ENCODE measurements at places on chromosomes 5 and 9.

- no peak for DNase-seq
These were observed 284.8 kb downstream of the CTNND2 start for GRCh38 chr5:11619339-11620024.

DNA sequence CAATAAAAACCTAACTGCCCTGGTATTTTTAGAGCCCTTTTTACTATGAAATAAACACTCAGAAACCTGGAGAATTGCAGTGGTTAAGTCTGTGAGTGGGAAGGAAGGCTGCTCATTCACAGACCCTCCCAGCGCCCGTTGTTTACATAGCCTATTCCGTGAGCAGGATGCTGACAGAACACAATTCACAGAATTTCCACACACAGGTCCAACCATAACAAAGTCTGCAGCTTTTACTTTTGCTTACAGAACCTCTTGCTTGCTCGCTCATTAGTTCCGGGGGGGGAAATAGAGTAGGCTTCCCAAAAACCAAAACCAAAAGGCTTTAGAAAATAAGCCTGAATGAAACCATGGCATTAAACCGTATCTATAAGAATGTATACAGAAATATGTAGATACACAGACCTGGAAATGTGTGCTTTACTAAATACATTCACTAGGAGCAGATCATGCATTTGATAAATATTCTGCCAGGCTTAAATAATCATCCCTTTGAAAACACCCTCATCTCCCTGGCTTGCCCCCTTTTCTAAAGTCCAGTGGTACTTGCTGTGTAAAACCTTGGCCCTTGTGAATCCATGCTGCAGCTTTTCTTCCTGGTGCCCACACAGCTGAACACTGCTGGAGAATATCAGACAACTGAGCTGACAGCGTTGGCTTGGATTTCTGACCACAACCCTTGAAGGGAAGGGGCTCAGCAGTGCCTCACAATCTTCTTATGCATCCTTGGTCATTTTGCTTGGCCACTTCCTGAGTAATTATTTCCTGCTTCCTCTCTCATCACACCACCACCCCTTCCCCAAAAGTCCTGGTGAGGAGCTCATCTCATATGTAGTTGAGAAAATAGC is 128.0 kb downstream of the FANCC start:
- DNase-seq = no peak

DNA sequence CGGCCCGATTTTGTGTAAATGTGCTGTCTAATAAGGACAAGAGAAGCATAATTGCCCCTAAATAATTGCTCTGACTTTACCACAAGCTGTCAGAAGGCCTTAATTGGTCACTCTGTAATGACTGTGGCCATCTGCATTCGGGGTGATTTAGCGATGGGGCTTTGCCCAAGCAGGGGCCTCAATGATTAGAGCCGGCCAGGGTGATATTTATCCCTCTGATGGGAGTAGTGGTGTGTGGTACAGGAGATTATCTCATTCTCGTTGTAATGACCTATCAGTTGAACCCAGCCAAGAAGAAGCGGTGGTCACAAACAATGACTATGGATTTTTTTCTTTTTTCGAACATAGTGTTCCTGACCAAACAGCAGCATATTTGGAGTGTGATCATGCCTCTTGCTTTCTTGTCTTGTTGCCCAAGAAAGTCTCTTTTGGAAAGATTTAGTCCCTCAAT is 72.0 kb upstream of the SAP30L start:
- no peak for DNase-seq

DNA sequence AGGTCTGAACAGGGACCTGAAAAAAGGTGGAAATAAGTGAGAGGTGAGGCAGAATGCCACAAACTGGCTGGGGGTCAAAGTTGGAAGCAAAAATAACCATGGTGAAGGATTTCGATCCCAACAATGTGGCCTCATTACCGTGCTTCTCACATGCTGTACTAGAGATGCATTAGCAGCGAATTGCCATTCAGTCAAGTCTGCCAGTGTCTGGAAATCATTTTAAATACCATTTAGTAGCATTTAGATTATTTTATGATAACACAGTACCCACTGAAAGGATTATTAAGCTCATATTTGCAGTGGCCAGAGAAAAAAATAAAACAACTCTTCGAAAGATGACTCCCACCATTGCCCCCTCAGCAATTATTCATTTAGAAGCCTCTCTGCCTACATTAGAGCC is 294.6 kb upstream of the SLC24A2 start:
- no peak for DNase-seq

- no peak for DNase-seq
These were observed 20.5 kb upstream of the JAK2 start for GRCh38 chr9:4964540-4964939.

GRCh38 chr5:103587185-103587748 is 24.7 kb upstream of the NUDT12 start:
- DNase-seq = no peak

DNA sequence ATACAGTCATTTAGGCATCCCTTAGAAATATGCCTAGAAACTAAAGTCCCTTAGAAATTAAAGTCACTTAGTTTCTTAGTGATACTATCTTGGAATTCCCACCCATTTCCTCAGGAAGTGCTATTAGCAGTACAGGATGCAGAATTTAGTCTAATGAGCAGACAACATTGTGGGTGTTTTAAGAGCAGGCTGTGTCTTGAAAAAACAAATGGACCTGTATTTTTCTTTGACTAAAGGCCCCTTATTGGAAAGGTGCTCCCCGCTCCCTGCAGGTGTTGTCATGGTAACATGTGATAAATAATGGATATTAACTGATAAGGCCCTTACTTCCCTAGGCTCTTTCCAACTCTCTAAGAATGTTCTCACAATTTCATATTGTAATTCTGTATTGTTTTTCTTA is 38.8 kb upstream of the STARD4 start:
- DNase-seq = no peak

- DNase-seq = no peak
These were observed 41.1 kb upstream of the TEX48 start for GRCh38 chr9:114722937-114723620.

DNA sequence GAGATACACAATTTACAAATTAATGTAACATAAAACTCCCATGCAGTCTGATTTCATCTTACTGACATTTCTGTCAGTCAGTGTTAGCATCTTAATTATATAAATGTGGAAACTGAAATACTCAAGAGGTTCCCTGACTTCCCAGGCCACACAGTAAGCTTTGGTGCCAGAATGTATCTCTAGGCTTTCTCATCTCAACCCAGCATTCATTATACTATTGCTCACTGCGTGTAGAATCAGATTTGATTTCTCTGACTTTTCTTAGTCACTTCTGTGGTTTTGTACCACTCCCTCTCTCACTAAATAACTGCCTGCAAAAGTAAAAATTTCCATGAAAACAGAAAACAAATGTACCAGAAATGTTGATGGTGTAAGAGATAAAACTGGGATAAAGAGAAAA is 31.7 kb upstream of the CDKN2B start:
- no peak for DNase-seq

DNA sequence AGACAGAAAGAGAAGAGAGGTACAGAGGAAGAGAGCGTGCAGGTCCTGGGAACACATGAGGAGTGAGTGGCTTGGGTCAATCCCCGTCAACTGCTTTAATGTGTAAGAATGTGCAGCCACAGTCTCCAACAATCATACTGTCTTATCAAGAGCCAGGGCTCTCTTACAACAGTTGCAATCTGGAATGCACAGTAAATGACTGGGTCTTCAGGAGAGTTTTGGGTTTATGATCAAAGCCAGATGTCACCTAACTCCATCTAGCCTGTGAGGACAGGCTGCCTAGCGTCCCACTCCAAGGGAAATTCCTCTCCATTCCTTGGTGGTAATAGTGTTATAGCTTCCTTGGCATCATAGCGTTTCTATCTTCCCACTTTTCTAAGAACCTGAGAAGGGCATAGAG is 75.0 kb upstream of the TRIO start:
- DNase-seq = no peak

GRCh38 chr5:139481580-139482049 is 943 bp downstream of the STING1 start:
- no peak for DNase-seq

DNA sequence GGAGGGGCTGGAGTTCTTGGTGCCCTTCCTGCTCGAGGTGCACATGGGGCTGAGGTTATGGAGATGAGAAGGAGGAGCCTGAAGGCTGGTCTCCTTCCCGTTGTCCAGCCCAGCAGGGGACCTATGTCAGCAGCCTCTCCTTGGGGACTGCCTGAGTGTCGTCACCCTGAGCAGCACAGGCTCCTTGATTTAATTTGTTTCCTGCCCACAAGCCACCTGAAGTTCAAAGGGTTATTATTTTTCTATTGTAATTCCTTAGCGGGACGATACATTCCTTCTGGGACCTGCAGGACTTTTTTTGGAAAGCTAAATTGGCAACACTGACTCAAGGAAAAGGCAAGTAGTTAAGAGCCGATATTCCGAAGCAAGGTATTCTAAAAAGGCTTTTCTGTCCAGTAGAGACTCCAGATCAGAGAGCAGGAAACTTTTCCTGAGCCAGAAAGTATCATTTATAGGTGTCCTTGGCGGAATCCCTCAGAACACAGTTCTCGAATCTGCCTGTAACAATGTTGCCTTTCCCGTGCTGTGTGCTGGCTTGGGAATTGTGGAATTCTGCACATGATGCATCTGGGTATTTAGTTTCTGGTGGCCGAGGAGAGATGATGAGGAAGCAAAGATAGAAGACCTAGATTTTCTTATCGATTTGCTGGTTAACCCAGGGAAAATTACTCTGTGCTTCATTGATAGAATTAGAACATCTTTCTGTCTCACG is 55.4 kb downstream of the ARHGAP26 start:
- DNase-seq = no peak

GRCh38 chr5:6446626-6447309 is 1.9 kb upstream of the UBE2QL1 start:
- no peak for DNase-seq

GRCh38 chr5:36939969-36940858 is 63.6 kb downstream of the NIPBL start:
- DNase-seq = no peak

- DNase-seq = no peak
These were observed 254.6 kb upstream of the SLC24A2 start for GRCh38 chr9:20043461-20043860.

DNA sequence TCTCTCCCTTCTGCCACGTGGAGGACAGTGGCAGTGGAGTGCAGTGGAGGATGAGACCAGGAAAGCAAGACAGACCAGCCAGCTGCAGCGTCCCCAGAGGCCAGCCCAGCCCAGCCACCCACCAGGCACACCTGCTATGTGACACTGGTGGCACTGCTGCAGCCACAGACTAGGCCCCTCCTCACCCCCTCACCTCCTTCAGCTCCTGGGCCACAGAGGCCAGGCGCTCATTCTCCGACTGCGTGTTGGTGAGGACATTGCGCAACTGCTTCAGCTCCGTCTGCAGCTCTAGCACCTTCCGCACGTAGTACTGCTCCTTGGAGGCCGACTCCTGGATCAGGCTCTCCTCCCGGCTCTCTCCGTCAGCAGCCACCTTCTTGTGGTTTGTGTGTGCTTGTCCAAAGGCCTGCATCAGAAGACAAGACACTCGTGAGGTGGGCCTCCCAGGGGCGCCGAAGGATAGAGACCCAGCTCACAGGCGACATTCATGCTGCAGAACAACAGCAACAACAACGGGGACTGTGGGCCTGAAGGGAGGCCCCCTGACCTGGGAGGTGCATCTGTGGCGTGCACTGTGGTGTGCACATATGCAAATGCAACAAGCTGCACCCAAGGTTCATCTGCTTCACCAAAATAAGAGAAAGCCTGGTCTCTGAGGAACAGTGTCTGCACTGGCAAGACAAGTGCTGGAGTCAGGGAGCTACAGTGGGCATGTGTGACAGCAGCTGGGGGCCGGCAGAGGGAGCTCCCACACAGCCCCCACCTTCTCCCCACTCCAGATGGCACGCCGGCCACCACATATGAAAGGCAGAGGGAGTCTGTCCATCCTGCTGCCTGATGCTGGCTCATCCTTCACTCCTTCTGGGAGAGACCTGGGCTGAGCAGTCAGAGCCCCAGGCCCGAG is 35.5 kb downstream of the BICD2 start:
- DNase-seq = no peak

DNA sequence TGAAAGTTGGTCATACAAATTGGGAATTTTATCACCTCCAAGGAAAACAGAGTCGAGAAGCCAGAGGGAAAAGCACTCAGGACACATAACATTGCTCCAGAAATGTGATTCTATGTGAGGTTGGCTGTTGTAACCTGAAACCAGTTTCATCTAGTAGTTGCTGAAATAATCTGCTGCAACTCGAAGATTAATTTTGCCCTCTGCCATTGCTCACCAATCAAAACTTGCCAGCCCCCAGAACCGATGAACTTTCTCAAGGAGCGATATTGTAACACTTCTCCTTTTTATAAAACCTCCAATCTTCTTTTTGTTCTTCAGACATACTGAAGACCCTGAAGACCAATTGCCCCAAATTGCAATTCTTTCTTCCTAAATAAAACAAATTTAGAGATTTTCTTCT is 31.1 kb downstream of the C5orf58 start:
- no peak for DNase-seq

- no peak for DNase-seq
These were observed 83.7 kb upstream of the BARHL1 start for GRCh38 chr9:132498531-132499210.

GRCh38 chr5:127260686-127261085 is 29.9 kb upstream of the MEGF10 start:
- DNase-seq = no peak

DNA sequence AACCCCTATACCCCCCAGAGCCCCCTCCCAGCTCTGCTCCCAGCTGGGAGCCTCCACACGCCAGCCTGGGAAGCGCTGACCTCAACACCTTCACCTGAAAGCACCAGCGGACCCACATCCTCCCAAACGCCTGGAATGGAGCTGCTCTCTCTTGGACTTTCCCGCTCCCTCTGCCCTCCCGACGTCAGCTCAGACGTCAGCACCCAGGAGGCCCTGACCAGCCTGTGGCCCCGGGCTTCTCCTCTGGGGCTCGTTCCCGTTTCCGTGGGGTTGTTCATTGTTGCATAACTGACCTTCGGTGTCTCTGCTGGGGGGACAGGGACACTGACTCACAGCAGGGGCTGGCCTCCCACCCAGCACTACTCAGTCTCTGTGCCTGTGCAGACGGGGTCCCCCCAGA is 35.0 kb upstream of the SLC6A3 start:
- DNase-seq = no peak

DNA sequence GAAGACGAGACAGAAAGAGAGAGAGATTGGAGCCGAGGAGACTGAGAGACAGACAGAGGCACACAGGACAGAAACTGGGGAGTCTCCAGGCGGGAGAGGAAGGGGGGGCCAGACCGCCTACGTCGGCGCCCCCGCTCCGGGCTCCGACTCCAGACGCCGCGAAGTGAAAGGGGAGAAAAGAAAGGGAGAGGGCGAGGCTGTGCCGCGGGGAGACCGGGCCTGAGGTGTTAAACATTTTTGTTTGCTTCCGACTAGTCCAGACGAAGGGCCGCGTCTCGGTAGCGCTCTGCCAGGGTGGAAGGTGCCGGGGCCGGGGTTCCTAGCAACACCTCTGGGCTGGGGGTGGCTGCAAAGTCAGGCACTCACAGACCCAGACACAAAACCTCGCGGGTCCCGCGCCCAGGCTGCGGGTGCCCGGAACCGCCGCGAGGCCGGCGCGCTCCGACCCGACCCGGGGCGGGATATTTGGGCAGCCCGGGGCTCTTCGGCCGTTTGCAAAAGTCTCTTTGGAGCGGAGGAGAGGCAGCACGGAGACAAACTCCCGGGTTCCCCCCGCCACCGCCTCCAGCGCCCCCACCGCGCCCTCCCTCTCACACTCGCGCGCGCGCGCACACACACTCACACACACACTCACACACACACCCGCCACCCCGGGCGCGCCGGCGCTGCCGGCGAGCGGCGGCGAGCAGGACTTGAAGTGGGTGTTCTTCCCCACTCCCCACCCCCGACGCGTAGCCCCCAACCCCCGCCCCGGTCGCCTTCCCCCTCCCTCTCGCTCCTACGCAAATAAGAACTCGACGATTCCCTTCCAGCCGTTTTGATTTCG is 626 bp upstream of the FST start:
- DNase-seq = no peak

GRCh38 chr5:135429301-135430134 is 17.6 kb downstream of the DCANP1 start:
- no peak for DNase-seq

All from epithelial cell of prostate (primary cell).